GM12891 (cell line): ENCODE measurements at places on chromosomes 2 and 18.

GRCh38 chr18:37662099-37662498 is 96.5 kb upstream of the CELF4 start:
- no peak for DNase-seq

DNA sequence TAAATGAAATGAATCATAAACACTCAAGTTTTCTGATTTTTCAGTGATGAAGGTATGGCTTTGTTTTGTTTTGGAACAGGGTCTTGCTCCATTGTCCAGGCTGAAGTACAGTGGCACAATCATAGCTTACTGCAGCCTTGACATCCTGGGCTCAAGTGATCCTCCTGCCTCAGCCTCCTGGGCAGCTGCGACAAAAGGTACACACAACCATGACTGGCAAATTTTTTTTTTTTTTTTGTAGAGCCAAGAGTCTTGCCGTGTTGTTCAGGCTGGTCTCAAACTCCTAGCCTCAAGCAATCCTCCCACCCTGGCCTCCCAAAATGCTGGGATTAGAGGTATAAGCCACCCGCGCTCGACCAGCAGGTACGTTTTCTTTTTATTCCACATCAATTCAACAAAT is 22.5 kb upstream of the LRP2 start:
- DNase-seq: no peak

DNA sequence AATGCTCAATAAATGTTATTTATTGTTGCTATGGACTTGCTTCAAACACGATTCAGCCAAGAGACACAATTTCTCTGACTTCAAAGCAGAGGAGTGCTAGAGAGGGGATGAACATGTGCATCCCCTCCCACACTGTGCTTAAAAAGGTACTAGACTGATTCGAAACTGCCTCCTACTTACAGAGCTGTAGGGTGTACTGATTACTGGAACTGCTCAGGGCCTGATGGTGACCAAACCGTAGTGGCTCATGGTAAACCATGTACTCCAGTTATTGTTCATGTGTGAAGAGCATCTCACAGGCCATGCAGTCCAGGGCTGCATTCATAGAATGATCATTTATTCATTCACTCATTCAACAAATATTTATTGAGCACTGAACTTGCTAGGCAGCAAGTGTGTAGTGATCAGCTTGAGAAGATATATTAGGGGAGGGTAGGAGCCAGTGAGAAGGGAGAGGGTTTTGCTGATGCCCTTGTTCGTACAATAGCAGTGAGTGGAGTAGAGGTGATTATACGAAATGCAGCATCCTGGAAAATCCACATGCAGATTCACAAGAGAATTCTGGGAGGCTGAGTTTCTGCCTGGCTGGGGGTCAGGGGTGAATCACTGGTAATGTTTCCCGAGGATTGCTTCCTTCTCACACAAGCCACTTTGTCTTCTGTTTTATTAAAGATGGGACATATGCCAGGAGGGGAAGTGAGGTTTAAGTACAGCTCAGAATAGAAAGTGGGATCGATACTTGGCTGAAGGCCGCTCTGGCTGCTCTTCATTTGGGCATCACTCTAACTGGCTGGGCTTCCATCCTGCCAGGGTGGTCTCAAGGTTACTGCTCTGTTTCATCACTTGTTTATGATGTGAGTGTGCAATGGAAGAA is 245.4 kb downstream of the RAD51AP2 start:
- no peak for DNase-seq

GRCh38 chr2:11811036-11811654 is 64.7 kb downstream of the LPIN1 start:
- DNase-seq: no peak

DNA sequence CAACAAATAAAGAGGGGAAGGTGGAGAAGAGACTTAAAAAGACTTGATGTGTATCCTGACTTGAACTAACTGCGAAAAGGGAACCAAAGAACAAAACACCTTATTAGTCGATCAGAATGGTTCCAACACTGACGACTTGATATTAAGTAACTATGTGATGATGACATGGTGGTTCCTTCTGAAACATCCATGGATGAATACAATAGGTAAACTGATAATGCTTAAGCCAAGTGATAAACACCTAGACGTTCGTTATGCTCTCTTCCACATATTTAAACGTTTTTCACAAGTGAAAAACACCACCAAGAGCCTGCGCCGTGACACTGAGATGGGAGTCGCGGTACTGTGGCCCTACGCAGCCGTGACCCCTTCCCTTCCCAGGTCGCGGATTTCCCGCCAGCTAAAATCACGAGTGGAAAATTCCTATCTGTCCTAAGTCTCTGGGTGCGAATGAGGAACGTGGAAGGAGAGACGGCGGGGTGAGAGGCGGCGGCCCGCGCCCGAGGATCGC is 797 bp downstream of the TTC32 start:
- no peak for DNase-seq

DNA sequence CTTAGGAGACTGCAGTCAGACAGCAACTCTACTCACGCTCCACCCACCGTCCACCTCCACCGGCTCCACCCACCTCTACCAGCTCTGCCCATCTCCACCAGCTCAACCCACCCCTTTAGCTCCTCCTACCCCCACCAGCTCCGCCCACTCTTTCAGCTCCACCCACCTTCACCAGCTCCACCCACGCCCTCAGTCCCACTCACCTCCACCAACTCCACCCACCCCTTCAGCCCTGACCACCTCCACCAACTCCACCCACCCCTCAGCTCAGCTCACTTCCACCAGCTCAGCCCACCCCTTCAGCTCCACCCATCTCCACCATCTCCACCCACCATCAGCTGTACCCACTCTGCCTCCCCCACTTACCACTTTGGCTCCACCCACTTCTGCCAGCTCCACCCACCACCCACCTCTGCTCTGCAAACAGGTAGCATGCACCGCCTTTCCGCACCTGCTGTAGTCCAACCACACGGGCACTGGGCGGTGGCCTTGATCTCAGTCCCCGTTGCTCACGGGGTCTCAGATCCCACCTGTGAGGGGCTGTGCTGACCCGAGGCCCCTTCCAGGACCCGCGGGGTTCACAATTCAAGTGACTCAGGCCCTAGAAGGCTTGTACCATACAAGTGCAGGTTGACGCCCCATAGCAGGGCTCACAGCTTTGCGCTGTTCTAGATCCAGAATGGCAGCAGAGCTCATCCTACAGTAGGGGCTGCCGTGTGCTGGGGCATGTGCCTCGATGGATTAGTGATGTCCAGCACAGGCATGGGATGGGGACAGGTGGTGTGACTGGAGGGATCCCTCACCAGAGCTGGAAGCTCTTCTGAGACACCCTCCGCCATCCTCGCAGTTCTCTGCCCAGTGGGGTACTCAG is 77.2 kb upstream of the OTOS start:
- DNase-seq: no peak

GRCh38 chr2:66000901-66001300 is 434.0 kb upstream of the MEIS1 start:
- no peak for DNase-seq

DNA sequence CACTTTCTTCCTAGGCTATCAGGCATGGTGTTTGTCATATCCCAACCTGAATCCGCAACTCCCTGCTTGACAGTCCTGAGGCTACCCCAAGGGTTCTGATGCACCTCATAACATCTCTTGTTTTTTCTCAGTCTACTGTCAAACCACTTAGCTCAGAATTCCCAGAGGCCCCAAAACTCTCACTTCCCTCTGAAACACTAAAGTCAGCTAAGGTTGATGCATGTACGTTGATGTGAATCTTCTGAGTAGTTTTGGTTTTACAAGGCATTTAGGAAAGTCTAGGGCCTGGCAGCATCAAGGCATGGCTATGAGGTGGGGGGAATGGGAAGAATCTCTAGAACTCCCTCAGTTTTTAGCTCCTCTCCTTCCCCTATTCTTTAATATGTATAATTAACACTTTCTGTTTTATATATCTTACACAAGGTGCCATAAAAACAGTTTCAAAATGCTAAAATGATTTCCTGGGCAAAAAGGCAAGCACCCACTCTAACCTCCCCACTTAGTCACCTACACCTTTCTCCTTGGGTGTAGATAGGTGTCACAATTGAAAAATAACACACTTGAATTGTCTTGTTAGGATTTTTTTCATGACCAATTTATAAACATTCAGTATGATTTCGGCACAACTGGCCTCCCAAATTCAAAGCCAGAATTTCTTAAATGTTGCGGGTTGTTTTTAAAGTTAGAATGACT is 71.4 kb upstream of the TANK start:
- DNase-seq: no peak

DNA sequence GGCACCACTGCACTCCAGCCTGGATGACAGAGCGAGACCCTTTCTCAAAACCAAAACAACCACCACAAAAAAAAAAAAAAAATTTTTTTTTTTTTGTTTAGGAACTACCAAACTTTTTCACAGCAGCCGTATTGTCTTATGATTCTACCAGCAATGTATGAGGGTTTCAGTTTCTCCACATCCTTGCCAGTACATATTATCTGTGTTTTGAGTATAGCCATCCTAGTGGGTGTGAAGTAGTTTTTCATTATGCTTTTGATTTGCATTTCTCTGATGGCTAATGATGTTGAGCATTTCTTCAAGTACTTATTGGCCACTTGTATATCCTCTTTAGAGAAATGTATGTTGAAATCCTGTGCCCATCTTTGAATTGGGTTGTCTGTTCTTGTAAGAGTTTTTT is 51.7 kb downstream of the COX7A2L start:
- no peak for DNase-seq

GRCh38 chr2:26011990-26012856 is 21.7 kb upstream of the RAB10 start:
- DNase-seq: no peak

DNA sequence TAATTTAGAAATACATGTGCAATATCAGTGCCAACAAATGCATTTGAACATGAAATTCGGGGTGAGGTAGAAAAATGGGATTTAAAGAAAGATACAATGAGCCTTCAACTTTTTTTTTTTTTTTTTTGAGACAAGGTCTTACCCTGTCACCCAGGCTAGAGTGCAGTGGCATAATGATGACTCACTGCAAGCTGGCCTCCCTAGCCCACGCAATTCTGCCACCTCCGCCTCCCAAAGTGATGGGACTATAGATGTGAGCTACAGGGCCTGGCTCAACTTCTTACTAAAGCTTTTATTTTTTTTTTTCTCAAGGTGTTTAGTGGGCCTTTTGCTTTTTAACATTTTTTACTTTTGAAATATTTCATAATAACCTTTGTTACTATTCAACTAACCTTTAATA is 365.6 kb downstream of the LRRTM4 start:
- DNase-seq: no peak

GRCh38 chr2:1674276-1674675 is 70.0 kb downstream of the PXDN start:
- no peak for DNase-seq

- DNase-seq: no peak
Observed at GRCh38 chr2:112682101-112682500, 36.4 kb downstream of the SLC20A1 start.

DNA sequence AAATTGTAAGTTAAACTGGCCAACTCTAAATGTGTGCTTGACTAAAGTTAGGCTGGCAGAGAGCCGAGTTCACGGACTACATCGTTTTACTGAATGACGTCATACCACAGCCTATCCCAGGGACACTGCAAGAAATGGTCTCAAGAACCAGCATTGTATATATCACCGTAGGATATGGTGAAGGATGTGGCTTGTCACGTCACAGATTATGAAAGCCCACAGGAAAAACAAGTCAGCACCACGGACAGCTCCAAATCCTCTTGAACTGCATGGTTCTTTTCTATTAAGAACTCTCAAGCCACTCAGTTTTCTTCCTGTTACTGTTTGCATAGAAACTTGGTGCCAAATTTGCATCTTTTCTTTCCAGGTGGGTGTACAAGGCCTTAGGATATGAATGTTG is 85.1 kb upstream of the ACAA2 start:
- DNase-seq: peak; percentile 19

- no peak for DNase-seq
Observed at GRCh38 chr2:35116151-35116550, 1239.4 kb upstream of the CRIM1 start.

- DNase-seq: no peak
Observed at GRCh38 chr2:29247336-29247914, 132.2 kb downstream of the CLIP4 start.

DNA sequence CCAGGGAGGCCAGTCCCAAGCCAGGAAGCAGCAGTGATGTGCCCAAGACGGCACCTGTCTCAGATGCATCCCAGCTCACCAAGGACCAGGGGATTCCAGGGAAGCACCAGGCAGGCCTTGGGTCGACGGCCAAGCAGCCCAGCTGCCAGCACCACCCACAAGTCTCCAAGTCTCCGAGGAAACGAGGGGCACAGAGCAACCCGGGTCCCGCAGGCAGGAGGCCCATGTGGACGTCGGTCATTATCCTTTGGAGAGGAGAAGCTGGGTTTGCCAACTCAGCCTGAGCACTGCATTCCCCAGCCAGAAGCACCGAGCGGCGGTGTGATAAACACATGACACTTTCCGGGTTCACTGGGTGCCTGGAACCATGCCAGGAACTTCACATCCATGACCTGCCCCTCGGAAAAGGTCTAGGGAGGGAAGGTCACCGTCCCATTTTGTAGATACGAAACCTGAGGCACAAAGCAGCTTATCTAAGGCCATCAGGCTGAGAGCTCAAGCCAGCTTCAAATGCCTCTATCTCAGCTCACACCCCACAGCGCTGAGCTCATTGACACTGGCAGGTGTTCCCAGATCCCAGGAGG is 104.5 kb downstream of the ZNF516 start:
- no peak for DNase-seq

- DNase-seq: peak; percentile 89
Observed at GRCh38 chr2:217993817-217994463, 8.9 kb downstream of the TNS1 start.

GRCh38 chr2:161981679-161982250 is 92.2 kb downstream of the DPP4 start:
- DNase-seq: no peak

DNA sequence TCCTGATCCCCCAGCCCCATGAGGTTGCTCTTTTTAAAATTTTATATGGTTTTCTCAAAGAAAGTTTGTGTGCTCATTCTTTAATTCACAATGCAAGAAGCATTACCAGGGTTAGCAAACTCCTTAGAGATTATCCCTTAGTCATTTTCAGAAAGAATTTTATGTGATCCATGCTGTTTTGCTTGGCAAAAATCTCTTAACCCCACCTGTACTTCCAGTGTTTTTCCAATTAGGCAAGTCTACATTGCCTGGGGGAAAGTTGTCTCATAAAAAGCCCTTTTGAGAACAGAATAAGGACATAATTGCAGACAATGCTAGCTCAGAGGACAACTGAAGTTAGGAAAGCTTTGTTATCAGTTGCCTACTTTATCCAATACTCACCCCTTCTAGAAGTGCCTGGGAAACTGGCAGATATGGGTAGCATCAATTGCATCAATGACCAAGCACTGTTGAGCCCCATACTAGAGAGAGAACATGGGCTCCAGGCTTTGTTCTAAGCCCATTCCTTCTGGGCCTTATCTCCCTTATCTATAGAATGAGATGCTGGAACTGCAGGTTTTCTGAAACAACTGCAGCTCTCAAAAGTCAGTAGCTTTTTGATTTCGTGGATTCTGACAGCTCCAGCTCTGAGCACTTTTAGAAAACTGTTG is 265.9 kb upstream of the SPHKAP start:
- DNase-seq: no peak

DNA sequence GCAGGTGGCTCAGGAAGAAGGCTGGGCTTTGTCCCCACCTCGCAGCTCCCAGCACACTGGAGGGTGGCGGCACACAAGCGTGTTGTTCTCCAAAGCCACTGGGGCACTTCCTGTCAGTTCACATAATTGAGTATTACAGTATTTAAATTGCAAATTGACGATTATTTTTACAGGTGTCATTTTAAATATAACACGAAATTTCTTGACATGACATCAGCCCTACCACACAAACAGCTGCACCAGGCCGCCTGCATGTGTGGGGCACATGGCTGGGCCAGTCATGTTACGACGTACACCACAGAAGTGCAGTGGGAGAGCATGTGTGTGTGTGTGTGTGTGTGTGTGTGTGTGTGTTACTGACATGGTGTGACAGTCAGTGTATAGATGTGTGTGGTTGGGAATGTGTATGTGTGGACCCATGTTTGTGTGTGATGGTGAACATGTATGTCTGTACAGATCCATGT is 155.6 kb downstream of the TTC32 start:
- DNase-seq: no peak
